ENCODE measurements at places on chromosomes 1 and 21.

DNA sequence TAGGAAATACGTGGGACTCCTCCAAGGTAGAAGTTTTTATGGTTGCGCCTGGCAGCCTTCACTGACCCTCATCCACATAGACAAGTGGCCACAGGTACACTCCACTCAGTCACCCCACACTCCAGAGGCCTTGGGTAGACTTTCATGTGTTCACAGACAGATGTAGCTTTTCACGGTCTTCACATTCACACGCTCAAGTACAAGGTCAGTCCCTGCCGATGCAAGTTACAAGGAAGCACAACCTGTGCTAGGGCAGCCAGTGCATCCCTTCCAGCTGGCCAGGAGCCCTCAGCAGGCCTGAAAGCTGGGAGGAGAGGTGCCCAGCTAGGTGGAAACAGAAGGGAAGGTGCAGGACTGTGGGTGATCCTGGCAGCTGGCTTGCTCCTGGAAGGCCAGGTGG, 55.5 kb upstream of the FAM20B start:
- DNase-seq, result no peak

DNA sequence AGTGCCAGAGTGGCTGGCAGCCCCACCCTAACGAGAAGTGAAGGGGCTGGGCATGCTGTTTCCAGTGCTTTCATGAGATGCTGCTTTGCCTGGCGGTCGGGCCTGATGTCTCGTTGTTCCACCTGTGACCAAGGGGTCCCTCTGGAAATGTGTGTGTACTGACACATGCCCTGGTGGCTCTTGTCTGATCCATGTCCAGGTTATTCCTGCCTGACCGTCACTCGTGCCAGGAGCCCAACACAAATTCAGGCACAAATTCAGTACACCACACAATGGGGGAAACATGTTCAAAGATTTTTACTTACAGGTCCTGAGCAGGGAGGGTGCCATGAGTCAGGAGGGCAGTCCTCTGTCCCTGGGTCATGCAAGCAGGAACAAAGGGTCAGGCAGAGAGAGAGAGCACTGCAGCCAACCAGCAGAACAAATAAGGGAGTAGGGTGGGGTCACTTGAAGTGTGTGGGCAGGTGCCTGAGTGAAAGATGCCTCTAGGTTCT, 76.3 kb downstream of the ADARB1 start:
- DNase-seq, result no peak

DNA sequence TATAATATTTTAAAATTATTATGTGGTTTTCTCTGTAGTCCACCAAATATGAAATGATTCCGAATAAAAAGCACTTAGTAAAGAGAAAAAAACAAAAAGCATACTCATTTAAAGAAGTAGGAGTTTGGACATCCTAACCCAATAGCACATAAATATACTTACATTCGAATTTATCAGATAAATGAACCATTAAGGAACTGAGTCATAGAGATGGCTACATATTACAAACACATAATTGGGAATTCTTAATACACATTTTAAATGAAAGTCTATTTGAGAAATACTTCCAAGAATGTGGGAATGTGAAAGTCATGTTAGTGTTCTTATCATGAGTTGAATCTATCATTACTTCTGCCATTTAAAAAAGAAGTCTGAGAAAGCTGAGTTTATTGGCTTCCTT, 75.0 kb downstream of the USP24 start:
- no peak for DNase-seq

DNA sequence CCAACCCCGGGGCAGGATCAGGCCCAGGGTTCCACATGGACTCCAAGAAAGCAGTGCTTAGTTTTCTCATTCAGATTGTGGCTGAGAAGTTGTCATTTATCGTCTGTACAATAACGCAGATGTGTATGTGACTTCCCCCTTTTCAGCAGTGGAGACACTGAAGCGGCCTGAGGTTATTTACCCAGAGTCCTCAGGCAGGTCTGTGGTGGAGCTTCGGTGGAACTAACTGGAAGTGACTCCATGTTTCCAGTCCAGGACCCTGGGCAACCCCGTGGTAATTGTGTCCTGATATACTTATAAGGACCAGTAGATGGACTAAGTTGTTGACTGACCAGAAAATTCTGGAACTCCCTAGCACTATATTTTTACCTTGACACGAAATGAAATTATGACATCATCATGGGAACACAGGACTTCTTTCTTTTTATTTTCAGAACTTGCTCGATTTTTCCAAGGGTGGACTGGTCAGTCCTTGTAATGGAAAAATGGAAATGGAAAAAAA, 1.0 kb upstream of the IER5 start:
- no peak for DNase-seq

DNA sequence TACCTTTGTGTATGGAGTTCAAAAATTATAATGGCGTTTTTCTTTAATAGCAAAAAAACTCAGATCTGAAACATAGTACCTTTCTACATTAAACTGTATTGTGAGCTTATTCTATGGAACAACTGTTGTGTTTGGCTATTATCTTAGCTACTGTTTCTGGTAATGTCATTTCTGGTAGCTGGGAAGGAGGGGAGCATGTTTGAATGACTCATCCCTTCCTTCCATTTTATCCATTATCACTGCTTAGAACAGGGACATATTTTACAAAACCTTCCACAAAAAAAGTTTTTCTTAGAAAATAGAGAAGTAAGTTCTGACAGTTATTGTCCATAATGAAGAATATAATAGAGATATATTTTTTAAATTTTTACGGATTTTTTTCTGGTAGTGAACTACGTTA, 128.3 kb downstream of the NRDC start:
- no peak for DNase-seq

All from stimulated activated CD4-positive, alpha-beta T cell treated with anti-CD3 and anti-CD28 coated beads, Interleukin-15, amount 100 ng/mL, for 1 hour (primary cell).